Activated naive CD4-positive, alpha-beta T cell treated with anti-CD3 and anti-CD28 coated beads, Interleukin-2, amount 50 U/mL, for 16 hours (primary cell): ENCODE measurements at places on chromosomes 12 and 14.

DNA sequence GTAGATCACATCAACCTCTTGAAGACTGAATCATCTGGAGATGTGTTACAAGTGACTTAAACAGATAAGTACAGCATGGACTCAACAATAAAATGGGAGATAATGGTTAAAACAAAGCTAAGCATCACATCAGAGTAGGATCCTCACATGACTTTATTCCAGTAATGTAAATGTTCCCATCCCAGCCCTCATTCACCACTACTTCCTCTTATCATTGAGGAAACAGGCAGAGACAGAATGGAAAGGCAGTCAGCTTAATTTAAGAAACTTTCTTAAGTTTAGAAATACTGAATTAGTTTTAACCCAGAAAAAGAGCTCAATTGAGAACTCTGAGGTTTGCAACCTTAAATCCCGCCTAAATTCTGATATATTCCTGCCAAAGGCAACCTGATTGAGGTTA lies 1.2 kb upstream of the ALG10 start:
- DNase-seq = no peak

- DNase-seq = peak; percentile 78
These were observed 227.7 kb upstream of the CRY1 start for GRCh38 chr12:107320929-107321631.

- no peak for DNase-seq
These were observed 231.2 kb downstream of the ETNK1 start for GRCh38 chr12:22856178-22856577.

DNA sequence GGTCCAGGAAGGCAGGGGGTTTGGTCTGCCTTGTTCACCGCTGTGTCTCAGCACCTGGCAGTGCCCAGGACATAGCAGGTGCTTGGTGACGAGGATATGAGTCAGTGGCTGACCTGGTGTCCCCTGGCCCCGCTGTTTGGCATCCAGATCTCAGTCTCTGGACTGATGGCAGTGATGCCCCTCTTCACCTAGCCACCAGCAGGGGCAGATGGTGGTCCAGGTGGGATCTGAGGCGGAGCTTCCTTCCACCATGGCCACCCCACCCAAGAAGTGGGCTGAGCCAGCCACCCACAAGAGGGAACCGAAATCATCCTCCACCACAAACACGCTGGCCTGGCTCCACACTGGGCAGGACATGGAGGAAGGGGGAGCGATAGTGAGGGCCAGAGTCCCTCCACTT lies 16.1 kb upstream of the SH2B3 start:
- DNase-seq = no peak

- DNase-seq = no peak
These were observed 4.0 kb downstream of the SRGAP1 start for GRCh38 chr12:63848450-63848849.

GRCh38 chr14:97641827-97642226 lies 844.6 kb downstream of the VRK1 start:
- DNase-seq = no peak

DNA sequence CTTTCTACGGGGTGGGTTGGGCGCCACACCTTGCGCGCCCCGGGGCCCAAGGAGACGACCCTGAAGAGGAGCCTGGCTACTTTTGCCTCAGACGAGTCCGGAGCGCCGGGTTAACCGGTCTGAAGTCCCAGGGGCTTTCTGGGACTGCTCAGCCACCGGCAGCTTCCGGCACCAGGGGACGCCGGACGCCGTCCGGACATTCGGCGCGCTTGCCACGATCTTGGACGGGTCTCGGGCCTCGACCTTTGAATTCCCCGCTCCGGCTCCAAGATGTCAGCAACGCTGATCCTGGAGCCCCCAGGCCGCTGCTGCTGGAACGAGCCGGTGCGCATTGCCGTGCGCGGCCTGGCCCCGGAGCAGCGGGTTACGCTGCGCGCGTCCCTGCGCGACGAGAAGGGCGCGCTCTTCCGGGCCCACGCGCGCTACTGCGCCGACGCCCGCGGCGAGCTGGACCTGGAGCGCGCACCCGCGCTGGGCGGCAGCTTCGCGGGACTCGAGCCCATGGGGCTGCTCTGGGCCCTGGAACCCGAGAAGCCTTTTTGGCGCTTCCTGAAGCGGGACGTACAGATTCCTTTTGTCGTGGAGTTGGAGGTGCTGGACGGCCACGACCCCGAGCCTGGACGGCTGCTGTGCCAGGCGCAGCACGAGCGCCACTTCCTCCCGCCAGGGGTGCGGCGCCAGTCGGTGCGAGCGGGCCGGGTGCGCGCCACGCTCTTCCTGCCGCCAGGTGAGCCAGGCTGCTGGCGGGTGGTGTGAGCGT lies at the start of gene ACOT4:
Gene ACOT4, plus strand, starts transcription at position 184 of the 760 bp plus-strand sequence. Its CDS starts 87 bp downstream, at position 271.
- peak; percentile 62 for DNase-seq

DNA sequence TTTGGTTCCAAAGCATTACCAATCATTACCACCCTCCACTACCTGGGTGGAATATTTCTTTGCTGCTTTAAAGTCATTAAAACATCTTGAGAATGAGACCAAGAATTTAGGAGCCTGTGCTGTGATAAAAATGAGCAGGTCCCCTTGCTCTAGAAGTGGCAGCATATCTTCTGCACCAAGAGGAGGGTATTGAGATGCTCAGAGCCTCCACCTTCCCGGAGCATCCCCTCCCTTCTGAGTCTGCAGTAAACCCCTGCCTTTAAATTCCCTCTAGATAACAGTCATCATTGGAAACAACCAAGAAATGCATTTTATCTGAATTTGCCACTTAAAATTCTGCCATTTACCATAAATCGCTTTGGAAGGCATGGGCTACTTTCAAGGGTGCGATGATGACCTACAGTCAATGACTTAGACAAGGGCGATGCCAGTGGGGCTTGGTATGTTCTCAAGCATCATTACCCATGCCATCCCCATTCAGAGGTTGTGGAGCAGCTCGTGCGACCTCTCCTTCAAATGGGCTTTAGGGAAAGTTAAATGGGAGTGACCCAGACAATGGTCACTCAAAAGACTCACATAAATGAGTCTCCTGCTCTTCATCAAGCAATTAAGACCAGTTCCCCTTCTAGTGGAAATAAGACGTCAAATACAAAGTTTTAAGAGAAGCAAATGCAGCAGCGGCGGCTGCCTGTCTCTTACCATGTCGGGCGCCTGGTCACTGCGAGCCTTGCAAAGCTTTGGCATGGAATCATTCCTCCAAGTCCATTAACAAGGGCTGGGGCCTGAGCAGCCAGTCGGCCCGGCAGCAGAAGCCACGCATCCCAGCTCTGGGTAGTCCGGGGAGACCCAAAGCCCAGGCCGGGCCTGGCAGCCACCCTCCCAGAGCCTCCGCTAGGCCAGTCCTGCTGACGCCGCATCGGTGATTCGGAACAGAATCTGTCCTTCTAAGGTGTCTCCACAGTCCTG lies 334.5 kb downstream of the TMEM121 start:
- DNase-seq = peak; percentile 9

DNA sequence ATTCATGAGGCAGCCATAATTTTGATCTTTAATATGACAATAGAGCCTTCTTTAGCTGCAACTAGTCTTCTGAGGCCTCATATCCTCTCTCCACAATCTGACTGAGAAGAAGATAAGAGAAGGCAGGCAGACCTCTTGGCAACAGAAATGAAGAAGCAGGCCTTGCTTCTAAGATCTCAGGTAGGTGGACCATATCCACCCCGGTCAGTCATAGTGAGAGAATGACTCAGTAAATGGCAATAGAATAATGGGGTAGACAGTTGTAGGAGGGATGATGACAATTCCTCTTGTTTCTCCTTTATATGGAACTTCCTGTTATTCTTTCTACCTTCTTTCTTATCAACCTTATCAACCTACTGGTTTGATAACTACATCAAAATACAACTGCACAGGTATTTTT lies 246.7 kb upstream of the G2E3 start:
- DNase-seq = no peak

- DNase-seq = no peak
These were observed 61.3 kb upstream of the ACTN1 start for GRCh38 chr14:69040353-69040752.

DNA sequence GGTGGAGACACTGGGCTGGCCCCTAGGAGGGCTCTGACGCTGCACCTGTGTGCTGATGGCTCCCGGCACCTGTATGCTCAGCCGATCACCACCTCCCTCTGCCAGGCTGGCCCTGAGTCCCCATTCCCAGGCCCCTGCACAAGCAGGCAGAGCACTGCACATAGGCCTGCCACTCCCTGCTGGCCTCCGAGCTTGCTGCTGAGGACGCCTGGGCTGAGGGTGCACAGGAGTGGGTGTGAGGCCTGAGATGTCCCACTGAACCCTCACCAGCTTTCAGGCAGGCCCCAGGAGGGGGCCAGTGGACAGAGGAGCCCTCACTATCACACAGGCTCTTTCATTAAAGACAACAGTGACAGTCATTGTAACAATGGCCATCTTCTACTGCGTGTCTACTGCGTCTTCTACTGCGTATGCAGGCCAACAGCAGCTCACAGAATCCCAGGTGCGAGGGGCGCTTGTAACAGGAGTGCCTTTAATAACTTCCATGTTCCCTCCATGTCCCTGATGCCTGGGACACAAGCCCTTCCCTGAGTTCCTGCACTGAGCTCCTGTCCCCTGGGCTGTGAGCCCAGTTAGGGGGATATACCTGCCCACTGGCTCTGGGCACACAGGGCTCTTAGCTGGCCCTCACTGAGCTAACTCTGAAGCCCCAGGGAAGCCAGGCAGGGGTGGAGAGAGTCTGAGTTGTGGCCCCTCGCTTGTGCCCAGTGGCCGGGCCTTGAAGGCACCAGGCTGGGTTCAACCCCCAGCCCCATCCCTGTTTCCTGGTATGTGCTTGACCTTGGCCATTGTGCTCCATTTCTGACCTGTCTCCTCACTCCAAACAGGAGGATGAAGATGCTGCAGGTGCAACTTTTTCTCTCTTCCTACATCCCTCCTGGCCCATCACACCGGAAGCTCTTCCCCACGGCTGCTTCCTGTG lies 71.3 kb downstream of the PRIMA1 start:
- no peak for DNase-seq

- DNase-seq = no peak
These were observed 7.4 kb upstream of the CYP46A1 start for GRCh38 chr14:99676657-99677056.

DNA sequence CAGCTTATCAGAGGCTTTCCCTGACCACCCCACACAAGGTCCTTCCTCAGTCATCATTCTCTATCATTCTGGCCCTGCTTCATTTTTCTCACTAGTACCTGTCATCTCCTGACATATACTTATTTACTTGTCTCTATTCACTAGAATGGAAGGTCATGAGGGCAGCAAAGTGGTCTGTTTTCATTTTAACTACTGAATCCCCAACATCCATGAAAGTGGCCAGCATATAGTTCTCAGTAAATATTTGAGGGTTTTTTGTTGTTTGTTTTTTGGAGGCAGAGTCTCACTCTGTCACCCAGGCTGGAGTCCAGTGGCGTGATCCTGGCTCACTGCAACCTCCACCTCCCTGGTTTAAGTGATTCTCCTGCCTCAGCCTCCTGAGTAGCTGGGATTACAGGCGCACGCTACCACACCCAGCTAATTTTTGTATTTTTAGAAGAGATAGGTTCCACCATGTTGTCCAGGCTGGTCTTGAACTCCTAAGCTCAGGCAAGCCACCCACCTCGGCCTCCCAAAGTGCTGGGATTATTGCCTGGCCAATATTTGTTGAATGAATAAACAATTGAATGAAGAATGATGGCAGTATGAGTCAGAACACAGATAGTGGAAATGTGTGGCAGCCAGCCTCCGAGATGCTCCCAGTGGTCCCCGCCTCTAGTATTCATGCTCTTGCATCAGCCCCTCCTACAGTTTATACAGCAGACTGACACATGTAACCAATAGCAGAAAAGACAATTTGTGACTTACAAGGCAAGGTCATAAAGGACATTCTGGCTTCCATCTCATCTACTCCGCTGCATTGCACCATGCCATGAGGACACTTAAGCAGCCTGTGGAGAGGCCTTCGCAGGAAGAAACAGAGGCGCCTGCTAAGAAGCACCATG lies 7.0 kb upstream of the ANO6 start:
- no peak for DNase-seq

- DNase-seq = no peak
These were observed 81.8 kb downstream of the WIF1 start for GRCh38 chr12:65039301-65039700.

- DNase-seq = no peak
These were observed 256.8 kb downstream of the VRK1 start for GRCh38 chr14:97053941-97054340.

DNA sequence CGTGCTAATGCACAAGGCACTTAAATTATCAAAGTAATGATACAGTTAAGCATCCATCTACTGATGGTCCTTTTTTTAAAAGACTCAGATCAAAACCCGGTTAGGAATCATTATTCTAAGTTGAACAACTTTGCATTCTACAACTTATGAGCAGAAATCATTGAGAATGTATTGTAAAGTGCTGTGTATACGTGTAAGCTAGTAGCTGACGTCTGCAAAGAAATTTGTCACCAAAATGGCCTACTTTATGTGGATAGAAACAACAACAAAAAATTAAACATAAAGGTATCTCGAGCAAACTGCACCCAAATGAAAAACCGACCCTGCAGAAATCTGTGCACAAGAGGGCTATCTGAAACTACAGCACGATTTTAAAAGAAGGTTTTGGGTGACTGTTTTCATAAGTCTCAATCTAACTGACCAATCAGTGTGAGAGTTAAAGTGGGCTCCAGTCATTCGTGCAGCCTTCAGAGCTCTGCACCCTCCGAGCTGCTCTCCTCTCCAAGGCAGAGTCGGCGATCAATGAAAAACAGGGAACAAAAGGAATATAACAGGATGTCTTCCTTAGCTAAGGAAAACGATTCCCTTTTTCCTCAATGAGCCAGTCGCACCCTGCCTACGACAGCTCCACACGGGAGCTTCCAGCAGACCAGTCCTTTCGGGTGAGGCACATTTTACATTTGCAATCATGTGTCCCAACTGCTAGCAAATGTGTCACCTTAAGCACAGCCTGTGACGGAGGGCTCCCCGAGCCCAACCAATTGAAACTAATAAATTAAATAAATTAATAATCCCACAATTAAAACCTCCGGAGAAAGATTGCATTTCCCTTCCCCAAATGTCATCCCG lies 200.7 kb upstream of the FOXN3 start:
- DNase-seq = peak; percentile 23

DNA sequence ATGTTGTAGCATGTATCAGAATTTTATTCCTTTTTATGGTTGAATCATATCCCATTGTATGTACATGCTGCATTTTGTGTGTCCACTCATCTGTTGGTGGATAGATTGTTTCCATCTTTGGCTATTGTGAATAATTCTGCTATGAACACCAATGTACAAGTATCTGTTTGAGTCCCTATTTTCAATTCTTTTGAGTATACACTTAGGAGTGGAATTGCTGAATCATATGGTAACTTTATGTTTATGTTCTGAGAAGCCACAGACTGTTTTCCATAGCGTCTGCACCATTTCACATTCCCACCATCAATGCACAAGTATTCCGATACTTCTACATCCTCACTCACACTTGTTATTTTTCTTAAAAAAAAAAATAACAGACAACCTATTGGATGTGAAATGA lies 91.5 kb downstream of the ARF6 start:
- DNase-seq = no peak

DNA sequence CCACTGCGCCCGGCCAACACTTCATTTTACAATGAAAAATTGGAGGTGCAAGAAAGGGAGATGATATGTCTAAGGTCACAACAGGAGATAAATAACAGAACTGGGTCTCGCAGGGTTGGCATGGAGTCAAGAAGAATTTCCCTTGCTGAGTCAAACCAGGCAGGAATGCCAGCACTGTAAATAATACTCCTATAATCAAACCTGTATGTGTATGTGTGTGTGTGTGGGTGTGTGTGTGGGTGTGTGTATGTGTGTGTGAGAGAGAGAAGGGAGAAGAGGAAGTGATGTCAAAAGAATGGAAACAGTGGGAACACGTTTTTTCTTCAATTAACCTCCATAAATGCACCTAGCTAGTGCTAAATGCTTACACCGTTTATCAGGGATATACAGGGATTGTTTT lies 70.4 kb downstream of the TMEM116 start:
- DNase-seq = no peak
